ENCODE measurements at places on chromosomes 4 and X. TPM values are rescaled to one million over a fixed set of nuclear protein-coding genes. Genes with fewer than 3 reads are reported as not detected.

DNA sequence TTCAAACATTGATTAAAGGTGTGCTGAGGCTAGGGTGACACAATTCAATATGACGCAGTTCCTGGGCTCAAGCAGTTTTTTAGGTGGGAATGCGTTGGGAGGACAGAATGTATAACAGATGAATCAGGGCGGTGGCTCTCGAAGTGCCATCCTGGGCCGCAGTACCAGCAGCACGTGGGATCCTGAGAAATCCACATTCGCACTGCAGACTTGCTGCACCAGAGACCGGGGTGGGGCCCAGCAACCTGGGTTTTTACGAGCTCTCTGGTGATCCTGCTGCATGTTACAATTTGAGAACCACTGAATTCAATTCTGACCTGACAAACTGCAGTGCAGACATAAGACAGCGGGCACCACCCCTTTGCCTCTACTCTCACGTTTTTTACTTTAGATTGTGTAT, 30.4 kb downstream of the FAM149A start:
- no peak for DNase-seq

Gene NKX3-2
- 0.06 TPM for total RNA-seq

DNA sequence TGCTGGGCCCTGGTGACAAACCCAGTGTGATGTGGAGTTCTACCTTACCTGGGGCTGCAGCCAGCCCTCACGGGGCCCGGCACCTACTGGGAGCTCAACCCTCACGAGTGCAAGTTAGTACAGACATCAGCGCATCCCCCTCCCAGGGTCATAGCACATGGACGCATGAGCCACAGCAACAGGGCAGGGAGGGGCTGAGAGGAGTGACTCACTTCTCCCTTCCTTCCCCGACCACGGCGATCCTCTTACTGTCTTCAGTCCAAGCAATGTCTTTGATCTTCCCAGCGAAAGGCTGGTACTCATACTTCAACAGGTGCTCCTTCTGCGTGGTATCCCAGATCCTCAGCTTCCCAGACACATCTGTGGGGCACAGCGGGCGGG, 17.8 kb downstream of the WDR1 start:
- peak; percentile 80 for DNase-seq

DNA sequence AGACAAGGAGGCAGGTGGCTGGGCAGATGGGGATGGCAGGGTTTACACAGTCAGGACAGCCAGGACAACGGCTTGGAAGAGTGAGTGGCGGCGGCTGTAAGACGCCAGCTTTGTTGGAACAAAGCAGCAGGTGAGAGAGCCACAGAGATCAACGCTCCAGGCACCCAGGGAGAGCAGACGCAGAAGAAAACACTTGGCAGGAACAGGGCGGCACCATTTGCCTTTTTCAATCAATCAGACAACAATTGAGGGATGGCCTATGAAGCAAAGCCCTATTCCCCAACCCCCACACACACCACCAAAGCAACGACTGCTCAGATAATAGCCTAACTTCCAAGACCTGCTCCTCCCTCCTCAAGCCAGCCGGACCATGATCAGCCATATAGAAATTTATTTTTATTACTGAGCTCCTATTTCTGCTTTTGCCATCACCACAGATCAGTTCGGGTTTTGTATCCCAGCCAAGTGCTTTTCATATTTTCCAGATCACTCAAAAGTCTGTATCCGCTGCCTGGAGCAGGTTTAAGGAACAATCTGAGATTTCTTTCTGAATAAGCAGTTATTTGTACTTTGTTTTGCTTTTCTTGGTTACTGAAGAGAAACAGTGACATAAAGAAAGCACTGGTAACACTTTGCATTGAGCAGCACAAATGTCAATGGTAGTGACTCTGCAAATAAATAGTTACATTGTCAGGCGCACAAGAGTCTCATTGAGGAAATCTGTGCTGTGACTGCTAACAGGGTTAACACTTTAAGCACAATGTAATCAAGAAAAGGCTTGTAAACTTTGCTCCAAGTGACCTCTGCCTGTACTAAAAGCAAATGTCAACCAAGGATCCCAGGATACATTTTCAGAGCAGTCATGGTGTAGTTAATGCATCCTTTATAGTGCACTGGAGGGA, 81.8 kb upstream of the RBPJ start:
- no peak for DNase-seq

Gene ZNF732
- total RNA-seq, result 0.12 TPM

DNA sequence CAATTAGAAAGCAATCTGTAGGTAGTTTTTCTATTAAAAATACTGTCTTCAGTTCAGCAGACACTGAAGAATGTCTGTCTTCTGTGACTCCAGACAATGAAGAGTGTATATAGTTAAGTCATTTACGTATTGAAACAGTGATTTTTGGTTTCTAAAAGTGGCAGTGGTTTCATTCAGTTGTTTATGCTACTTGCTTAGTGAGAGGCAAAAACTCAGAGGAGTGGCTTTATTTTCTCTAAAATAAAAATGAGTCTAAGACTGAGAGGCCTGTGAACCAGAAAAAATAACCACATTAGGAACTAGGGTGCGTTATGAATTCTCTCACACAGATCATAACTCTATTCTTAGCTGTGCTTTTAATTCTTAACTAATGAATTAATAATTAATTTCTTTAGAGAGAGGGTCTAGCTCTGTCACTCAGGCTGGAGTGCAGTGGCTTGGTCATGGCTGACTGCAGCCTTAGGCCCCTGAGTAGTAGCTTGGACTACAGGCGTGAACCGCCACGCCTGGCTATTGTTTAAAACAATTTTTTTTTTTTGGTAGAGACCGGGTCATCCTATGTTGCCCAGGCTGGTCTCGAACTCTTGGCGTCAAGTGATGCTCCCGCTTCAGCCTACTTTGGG, 31.4 kb downstream of the FREM3 start:
- no peak for DNase-seq

DNA sequence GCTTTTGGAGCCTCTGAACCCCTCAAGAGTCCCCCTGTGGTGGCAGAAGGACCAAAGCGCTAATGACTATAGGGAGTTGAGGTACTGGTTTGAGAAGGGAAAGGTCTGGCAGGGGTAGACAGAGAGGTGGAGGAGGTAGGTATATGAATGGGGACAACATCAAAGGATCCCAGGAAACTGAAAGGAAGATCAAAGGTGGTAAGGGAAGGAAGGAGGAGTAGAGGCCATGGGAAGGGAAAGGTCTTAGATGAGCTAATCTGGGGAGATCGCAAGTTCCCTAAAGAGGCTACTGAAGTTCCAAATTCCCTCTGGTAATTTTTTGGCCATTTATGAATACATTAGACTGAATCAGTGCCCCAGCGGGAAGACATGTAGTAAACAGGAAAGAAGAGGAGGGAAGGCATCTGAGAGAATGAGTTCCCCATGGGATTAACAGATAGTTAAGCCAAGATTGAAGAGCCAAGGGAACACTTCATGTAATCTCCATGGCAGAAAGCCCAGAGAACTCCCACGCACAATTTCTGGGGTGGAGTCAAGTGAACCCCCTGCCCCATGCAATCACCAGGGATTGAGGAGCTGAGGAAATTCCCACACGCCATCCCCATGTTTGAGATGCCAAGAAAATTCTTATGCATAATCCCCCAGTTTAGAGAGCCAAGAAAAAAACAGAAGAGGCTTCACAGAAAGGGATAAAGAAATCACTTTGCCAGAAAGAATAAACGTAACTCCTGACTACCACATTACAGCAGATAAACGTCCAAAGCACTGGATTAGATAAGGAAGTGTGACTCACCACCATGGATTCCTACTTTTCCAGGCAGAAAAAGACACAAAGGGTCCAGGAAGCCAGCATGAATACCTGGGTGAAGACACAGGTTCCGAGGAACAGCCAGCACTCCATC, 25.8 kb downstream of the ZNF630 start:
- peak; percentile 27 for DNase-seq

DNA sequence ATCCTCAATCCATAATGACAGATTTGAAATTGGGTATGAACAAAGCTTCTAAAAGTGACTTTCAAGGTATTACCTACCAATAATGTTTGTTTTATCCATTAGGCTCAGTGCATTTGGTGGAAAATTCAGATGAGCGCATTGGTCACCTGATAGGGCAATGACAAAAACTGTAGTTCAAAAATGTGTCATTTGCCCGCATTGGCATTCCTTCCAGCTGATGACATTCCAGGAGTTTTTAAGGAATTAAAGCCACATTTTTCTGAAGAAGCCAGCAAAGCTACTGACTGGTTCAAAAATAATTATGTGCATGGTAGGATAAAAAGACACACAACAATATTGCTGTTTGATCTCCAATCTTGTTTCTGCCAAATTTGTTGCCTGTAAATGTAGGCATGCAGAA, 473.4 kb upstream of the CPEB2 start:
- DNase-seq, result no peak

Gene KLHL13
- 4.0 TPM for total RNA-seq

DNA sequence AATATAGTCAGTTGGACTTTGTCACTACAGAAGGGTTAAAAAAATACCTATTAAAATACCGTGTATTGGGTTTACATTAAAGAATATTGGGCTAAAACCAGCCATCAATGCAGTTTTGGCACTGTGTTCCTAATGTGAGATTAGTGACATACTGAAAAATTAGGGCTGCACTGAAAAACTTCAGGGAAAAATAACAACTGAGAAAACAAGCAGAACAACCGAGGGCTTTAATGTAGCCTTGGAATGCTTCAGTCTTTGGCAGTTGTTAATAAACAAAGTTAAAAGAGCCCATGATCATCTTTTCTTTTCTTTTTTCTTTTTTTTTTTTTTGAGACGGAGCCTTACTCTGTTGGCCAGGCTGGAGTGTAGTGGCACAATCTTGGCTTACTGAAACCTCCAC, 12.4 kb downstream of the STAG2 start:
- DNase-seq, result no peak

DNA sequence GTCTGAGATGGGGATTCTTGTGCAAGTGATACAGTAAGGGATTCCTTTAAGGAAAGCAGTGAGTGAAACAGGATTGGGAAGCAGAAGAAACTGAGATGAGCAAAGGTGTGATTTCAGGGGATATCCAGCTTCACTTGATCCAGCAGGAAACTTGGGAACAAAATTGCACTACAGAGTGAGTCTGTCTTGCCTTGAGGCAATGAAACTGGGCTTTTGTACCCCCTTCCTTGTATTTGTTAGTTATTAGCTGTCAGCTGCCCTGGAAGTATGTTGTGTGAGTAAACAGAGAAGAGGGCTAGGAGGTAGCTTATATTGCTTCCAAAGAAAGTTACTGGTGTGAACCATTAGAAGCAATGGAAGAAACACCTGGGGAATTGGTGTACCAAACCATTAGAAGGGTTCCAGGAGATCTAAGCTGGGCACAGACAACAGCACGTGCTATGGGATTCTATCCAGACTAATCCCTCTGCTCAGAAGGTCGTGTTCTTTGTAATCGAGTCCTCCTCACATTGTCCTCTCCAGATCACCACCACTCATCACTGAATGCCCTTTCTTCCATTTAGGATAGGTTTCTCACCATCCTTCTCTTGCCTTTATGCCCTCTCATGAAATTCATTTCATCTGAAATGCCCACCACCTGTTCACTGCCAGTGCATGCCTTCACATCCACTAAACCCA, 76.0 kb downstream of the PDLIM5 start:
- DNase-seq, result no peak

Data from Daoy (cell line).